ENCODE measurements at places on chromosomes 5 and 9.

- no peak for DNase-seq
Observed at GRCh38 chr9:8643896-8644295, 844.3 kb upstream of the DMAC1 start.

- no peak for DNase-seq
Observed at GRCh38 chr9:129145841-129146292, 32.2 kb downstream of the IER5L start.

DNA sequence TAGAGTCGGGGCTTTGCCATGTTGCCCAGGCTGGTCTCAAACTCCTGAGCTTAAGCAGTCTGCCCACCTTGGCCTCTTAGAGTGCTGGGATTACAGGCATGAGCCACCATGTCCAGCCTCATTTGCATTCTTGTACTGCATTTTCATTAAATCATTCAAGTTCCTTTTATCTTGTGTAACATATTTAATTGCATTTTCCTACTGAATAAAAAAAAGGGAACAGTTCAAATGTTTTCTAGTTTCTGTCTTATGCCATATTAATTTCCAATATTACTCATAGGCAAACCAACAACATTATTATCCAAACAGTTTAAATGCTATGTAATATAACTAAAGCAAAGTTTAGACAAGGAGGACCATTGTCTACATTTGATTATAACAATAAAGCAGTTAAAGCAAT, 6.1 kb downstream of the SLC31A1 start:
- no peak for DNase-seq

DNA sequence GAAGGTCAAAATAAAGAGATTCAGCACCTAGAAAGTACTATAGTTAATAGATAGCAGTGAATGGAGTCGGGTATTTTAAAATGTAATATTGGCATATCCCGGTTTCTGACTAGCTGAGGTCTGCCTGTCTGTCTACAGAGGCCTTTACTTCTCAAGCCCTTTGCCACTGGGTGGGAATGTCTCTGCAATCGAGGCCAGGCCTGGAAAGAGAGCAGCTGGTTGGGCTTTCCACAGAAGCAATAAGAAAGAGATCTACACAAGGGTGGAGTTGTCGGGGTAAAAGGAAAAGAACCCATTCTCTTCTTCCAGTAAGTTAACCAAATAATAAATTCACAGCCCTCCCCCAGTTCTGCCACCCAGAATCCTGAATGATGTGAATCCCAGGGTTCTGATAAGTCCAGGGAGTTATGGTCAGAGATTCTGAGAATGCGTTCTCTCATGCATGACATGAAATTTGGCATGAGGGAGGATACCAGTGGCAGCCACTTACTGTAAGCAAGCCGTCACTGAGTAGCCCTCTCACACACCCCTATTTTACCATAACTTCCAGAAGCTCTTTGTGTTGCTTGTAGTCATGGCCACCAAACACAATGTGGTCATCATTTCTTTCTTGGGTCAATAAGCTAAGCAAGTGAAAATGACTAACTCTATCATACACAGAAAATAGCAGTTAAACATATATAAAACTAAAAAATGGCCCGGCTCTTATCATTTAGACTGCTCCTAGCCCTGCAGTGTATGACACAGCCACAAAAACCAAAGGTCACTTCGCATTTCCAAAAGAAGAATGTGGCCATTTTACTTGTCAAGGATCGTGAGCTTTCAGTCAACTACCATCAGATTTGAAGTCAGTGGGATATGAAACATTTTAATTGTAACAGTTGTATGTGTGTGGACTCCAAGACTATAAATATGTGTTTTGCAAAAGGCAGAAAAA, 185.0 kb downstream of the GLIS3 start:
- DNase-seq: no peak

- no peak for DNase-seq
Observed at GRCh38 chr9:96508227-96508940, 58.4 kb downstream of the HABP4 start.

GRCh38 chr9:126939821-126940221, 25.2 kb downstream of the RALGPS1 start:
- DNase-seq: no peak

- DNase-seq: no peak
Observed at GRCh38 chr9:6575324-6576034, 70.0 kb downstream of the GLDC start.

- DNase-seq: no peak
Observed at GRCh38 chr5:141941779-141942178, 16.2 kb downstream of the PCDH12 start.

DNA sequence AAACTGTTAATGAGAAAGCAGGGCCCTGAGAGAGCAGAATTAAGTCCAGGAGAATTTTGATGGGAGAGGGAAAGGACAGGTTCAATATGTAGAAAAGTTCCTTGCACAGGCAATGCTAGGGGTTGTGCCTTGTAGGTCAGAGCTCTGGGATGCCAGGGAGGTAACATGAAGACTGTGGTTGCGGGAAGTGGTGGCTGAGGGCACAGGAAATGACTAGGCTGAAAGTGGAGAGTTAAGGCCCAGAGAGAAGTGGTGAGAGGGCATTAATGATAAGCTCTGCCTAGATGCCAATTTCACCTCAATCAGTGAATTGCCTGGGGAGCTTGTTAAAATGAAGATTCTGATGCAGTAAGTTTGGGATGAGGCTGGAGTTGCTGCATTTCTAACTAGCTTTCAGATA, 31.5 kb upstream of the PPP3R2 start:
- no peak for DNase-seq

DNA sequence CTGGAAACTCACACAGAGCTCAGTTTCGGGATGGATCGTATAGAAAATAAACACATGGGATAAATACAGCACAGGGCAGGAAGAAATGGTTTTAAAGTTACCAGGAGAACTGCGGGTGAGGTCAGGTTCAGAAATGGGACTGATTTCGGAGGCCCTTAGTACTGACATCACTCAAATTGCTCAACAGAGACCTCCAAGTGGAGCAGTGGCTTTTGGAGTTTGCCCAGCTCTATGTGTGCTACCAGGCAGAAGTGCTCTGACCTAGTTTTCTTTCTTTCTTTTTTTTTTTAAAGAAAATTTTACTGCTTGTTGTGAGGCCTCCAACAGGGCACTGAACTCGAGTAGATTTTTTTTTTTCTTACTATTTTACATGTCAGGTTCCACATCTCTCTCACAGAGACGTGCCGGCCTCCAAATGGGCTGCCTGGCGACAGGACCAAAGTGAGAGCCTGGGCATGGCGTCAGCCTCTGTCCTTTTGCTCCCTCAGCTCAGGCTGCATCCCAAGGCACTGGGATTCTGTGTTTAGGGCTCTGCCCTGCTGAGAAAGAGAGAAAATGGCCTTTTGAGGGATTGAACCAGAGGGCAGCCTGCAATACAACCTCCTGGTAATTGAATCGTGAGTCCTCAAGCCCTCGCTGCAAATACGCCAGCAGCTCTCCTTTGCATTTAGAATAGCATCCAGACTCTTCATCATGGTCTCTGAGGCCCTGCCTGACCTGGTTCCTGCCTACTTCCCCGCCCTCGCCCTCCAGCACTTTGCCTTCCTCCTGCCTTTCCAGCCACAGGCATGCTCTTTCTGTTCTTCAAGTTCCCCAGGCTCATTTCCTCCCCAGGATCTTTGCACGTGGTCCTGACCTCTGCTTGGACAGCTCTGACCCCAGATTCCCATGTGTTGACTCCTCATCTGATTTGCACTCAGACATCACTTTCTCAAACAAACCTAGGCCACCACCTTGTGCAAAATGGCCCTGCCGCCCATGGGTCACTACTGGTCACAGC, 173.5 kb downstream of the FGF1 start:
- no peak for DNase-seq

DNA sequence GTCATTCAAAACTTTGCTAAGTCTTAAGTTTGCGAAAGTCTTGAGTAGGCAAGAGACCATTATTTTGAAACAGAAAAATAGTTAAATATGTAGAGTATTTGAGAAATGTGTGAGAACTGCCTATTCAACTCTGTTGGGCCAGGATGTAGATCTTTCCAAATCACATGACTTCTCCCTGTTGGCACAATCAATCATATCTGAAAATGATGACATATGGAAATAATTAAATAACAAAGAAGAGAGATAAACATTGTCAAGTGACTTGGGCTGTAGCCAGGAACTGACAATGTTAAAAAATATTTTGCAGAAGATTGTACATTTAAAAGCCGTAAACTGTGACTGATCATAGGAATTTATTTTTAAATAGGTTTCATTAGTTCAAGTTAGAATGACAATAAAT, 104.6 kb upstream of the IL6ST start:
- DNase-seq: no peak

GRCh38 chr5:178288401-178289368, 56.1 kb upstream of the PHYKPL start:
- no peak for DNase-seq

DNA sequence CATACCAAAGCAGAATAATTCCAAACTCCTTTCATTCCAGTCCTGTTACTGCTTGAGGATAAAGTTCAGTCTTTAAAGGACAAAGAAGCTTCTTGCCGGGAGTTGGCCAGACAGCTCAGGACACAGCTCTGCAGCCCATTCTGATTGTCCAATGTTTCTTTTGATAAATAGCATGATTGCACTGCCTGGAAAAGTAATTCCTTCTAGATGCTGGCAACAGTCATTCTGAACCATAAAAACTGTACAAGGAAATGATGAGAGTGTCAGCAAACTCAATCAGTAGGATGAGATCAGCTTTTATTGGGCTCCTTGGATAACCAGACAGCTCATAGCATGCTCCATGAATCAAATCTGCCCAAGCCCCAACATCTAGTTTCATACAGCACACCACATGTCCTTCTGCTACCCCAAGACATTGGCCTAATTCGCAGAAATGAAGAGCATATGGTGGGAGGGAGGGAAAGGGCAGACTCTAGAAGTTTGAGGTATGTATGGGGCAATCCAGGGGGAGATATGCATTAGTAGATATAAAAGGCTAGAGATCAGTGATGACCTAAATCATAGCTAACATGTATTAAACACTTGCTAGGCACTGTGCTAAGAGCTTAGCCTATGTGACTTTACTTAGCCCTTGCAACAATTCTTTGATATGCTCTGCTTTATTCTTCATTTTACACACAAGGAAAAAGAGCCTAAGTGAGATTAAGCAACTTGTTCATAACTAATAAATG, 219.9 kb upstream of the NREP start:
- no peak for DNase-seq

GRCh38 chr5:124675931-124676846, 70.2 kb downstream of the ZNF608 start:
- no peak for DNase-seq

DNA sequence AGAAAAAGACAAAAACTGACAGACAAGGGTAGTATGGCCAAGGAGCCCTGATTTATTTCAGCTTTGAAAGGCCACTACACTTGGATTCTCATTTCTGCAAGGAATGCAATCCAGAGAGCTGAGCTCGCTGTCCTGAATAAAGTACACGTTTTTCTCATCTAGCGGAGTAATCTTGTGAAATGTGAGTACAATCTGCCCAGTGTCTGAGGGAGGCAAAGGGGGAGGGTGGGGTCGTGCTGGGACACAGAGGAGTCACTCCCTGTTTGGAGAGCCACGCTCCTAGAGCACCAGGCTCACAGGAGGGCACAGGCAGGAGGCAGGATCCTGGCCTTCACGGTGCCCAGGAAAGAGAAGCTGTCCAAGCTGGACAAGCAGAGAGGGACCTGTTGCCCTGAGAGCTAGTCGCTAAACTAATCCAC, 51.0 kb upstream of the IFNK start:
- DNase-seq: no peak

DNA sequence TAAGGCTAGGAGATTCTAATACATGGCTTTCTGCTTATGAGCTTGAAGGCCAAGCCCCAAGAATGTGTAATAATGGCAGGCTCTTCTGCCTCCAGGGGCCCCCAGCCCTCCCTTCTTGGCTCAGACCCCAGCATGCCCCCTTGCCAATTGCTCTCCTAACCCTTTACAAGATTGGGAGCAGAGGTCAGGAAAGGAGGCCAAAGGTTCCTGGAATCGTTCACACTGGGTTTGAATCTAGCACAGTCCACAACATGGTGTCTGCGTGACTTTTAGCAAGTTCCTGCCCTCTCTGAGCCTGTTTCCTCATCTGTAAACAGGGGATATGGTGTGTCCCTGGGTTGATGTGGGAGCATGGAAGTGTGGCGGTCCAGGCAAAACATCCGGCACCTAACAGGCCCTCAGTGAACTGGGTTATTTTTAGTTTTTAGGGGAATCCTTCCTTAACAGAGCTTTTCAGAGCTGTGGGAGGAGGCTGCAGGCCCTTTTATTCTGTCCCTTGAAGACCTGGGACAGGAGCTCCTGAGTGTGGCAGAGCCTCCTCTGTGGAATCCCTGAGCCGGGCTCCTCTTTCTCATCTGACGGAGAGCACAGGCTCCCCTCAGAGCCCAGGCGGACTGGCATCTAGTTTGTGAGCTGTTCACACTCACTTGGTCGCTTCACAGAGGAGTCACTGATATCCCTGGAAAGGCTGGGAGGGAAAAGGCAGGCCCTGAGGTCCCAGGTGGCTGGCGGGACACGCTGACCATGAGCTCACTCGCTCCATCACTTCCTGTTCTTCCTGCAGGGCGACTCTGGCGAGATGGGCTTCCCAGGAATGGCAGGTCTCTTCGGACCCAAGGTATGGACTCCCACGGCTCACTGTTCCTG, 23.4 kb upstream of the ORM1 start:
- DNase-seq: no peak

- no peak for DNase-seq
Observed at GRCh38 chr9:88567870-88568269, 32.9 kb downstream of the NXNL2 start.

DNA sequence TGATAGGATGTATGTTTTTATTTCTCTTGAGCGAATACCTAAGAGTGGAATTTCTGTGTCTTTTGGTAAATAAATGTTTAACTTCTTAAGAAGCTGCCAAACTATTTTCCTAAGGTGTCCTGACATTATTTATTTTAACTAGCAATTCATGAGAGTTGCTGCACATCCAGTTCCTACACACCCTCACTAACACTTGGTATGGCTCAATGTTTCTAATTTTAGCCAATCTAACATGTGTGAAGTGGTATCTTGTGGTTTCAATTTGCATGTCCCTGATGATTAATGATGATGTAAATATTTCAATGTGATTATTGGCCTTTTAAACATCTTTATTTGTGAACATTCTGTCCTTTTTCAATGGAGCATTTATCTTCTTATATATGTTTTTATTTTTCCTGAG, 2095.5 kb upstream of the C9orf72 start:
- no peak for DNase-seq

- no peak for DNase-seq
Observed at GRCh38 chr5:133227082-133227481, 175.3 kb downstream of the HSPA4 start.

DNA sequence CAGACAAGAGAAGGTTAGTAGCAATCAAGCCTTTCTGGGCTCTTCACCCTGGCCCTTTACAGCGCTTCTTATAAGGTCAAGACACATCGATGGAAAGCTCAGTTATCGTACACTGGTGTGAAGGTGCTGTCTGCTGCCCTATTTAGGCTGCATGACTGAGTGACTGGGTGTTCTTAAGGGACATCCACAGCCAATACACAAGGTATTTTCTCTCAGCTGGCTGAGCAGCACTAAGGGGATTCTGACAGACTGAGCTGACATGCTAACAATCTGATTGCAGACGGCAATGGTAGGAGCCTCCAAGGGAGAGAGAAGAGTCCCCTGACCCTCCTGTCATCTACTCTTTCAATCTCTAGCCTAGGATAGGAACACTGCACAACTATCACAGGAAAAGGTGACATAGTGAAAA, 577.9 kb downstream of the ISL1 start:
- no peak for DNase-seq

Measured in stimulated activated CD8-positive, alpha-beta memory T cell treated with anti-CD3 and anti-CD28 coated beads, Interleukin-7, amount 100 ng/mL, for 1 hour (primary cell).